ENCODE measurements at places on chromosomes 2 and 18.

DNA sequence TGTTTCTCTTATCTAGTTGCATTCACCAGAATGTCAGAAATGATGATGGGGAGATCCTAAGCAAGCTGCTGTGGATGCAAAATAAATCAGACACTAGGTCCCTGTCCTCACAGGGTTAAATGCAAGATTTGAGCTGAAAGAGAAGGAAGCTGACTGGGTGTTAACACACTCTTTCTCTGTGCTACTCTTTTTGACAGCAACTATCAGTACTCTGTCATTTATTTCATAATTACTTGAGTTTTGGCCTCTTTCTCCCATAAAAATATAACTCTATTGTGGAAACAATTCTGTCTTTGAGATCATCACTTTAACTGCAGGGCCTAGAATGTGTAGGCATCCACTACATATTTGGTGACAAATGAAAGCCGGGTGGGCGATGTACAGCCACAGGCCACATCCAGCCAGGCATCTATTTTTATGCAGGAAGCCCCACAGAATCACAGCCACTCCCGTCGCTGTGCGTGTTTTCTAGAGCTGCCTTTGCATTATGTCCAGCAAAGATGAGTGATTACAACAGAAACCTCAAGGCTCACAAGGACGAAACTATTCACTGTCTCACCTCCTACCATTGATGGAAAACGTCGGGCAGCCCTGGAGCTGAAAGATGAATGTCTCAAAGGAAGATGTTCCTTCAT lies 849.0 kb downstream of the RNF144A start:
- peaks cover 8% of the 10 kb centered on the region for H3K4me1 ChIP-seq
- no peaks in the 10 kb centered on the region for H3K27me3 ChIP-seq
- peaks cover 3% of the 10 kb centered on the region for H3K36me3 ChIP-seq
- H3K27ac ChIP-seq = no peak overlapping the region
- no peak overlapping the region for H3K4me3 ChIP-seq
- DNase-seq = no peak

GRCh38 chr2:27025861-27026851 lies 6.6 kb upstream of the TMEM214 start:
- H3K4me3 ChIP-seq = no peak overlapping the region
- no peaks in the 10 kb centered on the region for H3K27me3 ChIP-seq
- H3K36me3 ChIP-seq = peaks cover 9% of the 10 kb centered on the region

DNA sequence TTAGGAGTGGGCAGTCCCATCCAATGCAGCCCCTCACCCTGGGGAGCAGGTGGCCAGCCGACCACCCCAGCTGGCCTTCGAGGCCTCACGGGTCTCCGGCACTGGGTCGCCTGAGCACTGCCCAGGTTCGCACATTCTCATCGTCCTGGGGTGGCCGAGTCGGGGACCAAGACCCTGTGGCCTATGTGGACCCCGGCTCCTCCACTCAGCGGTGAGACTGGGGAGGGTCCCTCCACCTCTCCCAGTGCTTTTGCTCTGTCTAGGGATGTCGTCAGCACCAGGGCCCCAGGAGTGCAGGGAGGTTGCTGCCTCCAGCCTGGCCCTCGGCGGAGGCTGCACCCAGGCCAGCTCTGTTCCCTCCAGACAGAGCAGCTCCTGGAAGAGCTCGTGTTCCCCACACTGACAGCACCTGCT lies 89.6 kb downstream of the TPO start:
- H3K27me3 ChIP-seq = no peaks in the 10 kb centered on the region
- no peak overlapping the region for H3K4me3 ChIP-seq
- H3K4me1 ChIP-seq = no peaks in the 10 kb centered on the region
- no peak overlapping the region for H3K27ac ChIP-seq
- DNase-seq = no peak

GRCh38 chr2:194104687-194105086 lies 1552.3 kb upstream of the SLC39A10 start:
- no peaks in the 10 kb centered on the region for H3K4me1 ChIP-seq
- no peak overlapping the region for H3K27ac ChIP-seq
- no peak overlapping the region for H3K4me3 ChIP-seq

- DNase-seq = no peak
- no peaks in the 10 kb centered on the region for H3K4me1 ChIP-seq
- H3K4me3 ChIP-seq = no peak overlapping the region
Measured at GRCh38 chr18:29171892-29172755, 995.2 kb upstream of the CDH2 start.

GRCh38 chr2:240567137-240567871 lies 980 bp upstream of the RNPEPL1 start:
- DNase-seq = no peak
- H3K27me3 ChIP-seq = peaks cover 2% of the 10 kb centered on the region
- H3K4me3 ChIP-seq = peak overlapping the region; percentile 82
- peaks cover 46% of the 10 kb centered on the region for H3K4me1 ChIP-seq

- no peak overlapping the region for H3K27ac ChIP-seq
- H3K4me3 ChIP-seq = no peak overlapping the region
- DNase-seq = no peak
- H3K36me3 ChIP-seq = no peaks in the 10 kb centered on the region
- no peaks in the 10 kb centered on the region for H3K27me3 ChIP-seq
Measured at GRCh38 chr2:74924463-74925265, 33.8 kb upstream of the POLE4 start.

- no peaks in the 10 kb centered on the region for H3K27me3 ChIP-seq
- no peak overlapping the region for H3K27ac ChIP-seq
- no peaks in the 10 kb centered on the region for H3K36me3 ChIP-seq
- H3K4me1 ChIP-seq = no peaks in the 10 kb centered on the region
- H3K4me3 ChIP-seq = no peak overlapping the region
Measured at GRCh38 chr2:169980643-169981042, 153.4 kb downstream of the UBR3 start.

DNA sequence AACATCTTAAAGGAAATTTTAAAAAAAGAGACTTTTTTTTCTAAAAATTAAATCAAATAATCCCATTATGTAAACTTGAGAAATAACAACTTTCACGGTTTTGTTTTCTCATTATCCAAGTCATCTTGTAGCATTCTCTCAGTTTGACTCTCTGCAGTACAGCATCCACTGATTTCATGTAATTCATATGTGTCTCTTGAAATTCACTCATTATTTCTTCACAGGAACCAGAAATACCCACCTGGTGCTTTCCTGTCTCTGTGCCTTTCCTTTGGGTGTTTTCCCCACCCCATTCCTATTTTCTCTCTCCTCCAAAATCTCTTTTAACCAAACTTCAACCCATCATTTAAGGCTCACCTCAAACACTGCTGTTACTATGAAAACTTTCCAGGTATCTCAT lies 116.1 kb upstream of the STK17B start:
- no peak overlapping the region for H3K4me3 ChIP-seq
- H3K36me3 ChIP-seq = no peaks in the 10 kb centered on the region
- no peaks in the 10 kb centered on the region for H3K27me3 ChIP-seq

GRCh38 chr2:150256736-150257135 lies 230.7 kb downstream of the RND3 start:
- no peak overlapping the region for H3K4me3 ChIP-seq
- DNase-seq = no peak
- H3K27me3 ChIP-seq = no peaks in the 10 kb centered on the region
- no peaks in the 10 kb centered on the region for H3K36me3 ChIP-seq

DNA sequence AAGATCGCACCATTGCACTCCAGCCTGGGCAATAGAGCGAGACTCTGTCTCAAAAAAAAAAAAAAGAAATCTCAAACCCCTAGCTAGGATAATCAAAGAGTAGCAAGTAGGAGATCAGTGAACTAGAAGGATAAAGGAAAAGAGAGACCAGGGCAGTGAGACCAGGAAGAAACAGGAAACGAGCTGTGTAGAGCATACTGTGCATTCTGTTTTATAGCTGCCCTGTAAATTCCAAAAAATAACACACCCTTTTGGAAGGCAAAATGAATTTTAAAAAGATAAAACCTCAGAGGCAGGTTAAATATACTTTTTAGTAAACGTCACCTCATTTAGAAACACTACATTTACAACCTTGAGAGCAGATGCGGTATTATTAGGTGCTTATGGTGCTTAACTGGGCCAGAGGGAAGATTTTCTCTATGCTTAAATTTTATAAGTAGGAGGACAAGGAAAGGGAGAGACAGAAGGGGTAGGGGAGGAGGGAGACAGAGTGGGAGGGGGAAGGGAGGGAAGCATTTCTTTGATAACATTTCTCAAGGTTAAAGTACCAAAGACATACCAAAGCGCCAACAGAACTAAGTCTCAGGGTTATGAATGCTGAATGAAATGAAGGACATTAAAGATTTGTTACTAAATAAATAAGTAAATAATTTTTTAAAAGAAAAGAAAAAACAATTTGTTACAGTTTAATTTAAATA lies 30.1 kb downstream of the FEZ2 start:
- H3K36me3 ChIP-seq = peaks cover 18% of the 10 kb centered on the region
- no peak overlapping the region for H3K4me3 ChIP-seq
- DNase-seq = no peak
- no peaks in the 10 kb centered on the region for H3K4me1 ChIP-seq
- H3K27me3 ChIP-seq = no peaks in the 10 kb centered on the region

DNA sequence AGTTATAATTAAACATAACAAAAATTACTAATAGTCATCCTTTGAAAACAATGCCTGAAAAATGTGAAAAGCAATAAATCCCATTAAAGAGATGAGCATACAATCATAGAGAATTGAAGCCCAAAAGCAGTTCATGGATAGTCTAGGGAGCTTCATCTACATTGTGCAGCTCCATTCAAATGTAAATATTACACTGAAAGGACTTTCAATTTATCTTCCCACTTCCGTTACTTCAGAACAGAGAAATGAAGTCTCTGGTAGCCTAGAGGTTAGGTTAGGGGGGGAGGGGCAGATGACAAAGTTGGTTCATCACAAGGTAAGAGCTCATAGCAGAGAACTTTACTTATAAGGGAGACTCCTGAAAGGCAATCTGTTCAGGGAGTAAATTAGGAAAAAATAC lies 126.6 kb upstream of the RGPD4 start:
- no peaks in the 10 kb centered on the region for H3K4me1 ChIP-seq
- H3K36me3 ChIP-seq = no peaks in the 10 kb centered on the region
- H3K4me3 ChIP-seq = no peak overlapping the region
- H3K27me3 ChIP-seq = no peaks in the 10 kb centered on the region

DNA sequence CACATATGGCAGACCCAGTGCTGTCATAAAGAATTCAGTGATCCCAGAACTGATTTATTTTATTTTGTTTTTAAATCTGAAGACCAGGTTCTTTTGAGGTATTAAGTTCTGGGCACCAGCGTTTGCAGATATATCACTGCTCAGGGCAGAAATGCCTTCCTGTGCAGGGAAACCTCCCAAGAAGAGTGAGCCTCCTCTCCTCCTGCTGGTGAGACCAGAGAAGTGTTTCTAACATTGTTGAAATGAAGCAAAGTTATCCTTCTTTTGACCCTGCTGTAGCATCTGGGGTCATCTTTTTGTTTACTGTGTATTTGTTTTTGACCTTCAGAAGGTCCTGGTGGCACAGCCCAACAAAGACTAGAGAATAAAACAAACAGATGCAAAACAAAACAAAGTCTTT lies 94.0 kb downstream of the AQP4 start:
- DNase-seq = no peak
- no peak overlapping the region for H3K27ac ChIP-seq
- H3K4me3 ChIP-seq = no peak overlapping the region
- H3K4me1 ChIP-seq = no peaks in the 10 kb centered on the region
- no peaks in the 10 kb centered on the region for H3K36me3 ChIP-seq
- H3K27me3 ChIP-seq = no peaks in the 10 kb centered on the region

- H3K4me1 ChIP-seq = peaks cover 13% of the 10 kb centered on the region
- no peak overlapping the region for H3K4me3 ChIP-seq
- H3K27ac ChIP-seq = peak overlapping the region; percentile 36
- no peak for DNase-seq
- no peaks in the 10 kb centered on the region for H3K36me3 ChIP-seq
Measured at GRCh38 chr2:8337321-8337720, 344.5 kb upstream of the ID2 start.

GRCh38 chr2:216017365-216017764 lies 4.0 kb upstream of the MREG start:
- H3K4me1 ChIP-seq = peaks cover 33% of the 10 kb centered on the region
- no peaks in the 10 kb centered on the region for H3K27me3 ChIP-seq
- no peak for DNase-seq
- no peak overlapping the region for H3K4me3 ChIP-seq
- H3K36me3 ChIP-seq = no peaks in the 10 kb centered on the region

- H3K4me3 ChIP-seq = no peak overlapping the region
- no peak for DNase-seq
- no peaks in the 10 kb centered on the region for H3K27me3 ChIP-seq
- H3K4me1 ChIP-seq = no peaks in the 10 kb centered on the region
- no peaks in the 10 kb centered on the region for H3K36me3 ChIP-seq
- no peak overlapping the region for H3K27ac ChIP-seq
Measured at GRCh38 chr18:52435301-52435700, 95.3 kb downstream of the DCC start.

Data from T-cell (primary cell).